HS-27A (cell line): ENCODE measurements at places on chromosomes 3 and 15.

DNA sequence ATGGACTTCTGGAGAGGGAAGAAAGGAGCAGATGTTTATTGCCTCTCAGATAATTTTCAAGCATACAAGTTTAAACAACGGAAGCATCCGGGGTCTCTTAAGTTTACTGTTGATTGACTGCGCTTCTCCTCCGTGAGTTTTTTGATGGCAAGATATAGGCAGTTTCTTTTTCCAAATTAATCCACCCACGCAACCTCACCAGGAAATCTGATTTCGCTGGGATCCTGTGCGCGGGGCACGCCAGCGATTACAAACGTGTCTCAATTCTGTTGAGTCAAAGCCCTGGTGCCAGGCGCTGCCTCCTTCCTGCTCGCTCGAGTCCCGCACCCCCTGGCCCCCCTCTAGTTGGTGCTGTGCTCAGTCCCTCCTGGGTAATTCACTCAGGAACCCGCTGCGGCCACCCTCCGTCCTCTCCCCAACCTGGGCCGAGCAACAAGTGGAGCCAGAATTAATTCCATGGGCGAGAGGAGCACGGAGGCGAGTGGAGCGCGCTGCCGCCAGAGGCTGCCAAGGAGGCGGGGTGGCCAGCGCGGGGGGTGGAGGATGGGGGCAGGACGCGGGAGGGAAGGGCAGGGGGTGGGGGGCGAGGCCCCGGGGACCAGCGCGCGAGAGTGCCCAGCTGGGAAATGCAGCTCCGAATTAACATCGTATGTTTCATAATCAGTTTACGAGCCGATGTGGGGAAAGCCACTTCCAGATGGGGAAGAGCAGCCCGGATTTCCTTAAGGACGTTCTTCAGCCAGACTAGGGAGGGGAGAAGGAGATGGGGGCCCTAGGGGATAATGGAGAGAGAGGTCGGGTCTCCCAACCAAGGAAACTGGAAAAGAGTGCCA lies 6.0 kb downstream of the WNT5A start:
- no peak for DNase-seq

DNA sequence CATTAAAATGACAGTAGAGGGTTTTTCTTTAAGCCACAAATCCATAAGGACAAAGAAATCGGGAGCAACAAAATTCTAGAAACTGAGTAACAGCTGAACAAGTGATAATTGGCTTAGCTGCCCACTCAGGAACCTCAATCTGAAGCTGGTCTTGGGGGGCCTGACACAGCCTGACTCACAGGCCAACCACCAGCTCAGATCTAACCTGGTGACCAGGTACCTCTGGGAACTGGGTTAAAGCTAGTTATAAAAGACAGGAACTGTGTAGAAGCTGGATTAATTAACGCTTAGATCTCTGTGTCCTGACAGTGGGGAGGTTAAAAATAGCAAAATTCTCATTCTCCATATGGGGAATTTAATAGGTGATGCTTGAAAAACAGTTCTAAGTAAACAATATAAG lies 161.9 kb downstream of the PLCL2 start:
- DNase-seq: no peak

DNA sequence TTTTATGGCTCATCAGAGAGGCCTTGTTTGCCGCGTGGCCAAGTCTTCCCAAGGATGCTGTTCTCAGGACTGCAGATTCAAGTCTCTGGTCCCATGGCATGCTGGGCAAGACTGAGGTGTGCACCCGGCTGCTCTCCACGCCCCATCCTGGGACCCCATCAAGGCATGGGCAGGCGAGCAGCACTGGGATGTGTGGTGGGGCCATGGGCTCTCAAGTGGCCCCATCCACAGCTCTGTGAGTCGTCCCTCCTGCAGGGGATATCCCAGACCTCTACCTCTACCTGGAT lies 13.1 kb upstream of the GP9 start:
- no peak for DNase-seq

GRCh38 chr15:58200739-58201138 lies 62.6 kb downstream of the AQP9 start:
- no peak for DNase-seq

DNA sequence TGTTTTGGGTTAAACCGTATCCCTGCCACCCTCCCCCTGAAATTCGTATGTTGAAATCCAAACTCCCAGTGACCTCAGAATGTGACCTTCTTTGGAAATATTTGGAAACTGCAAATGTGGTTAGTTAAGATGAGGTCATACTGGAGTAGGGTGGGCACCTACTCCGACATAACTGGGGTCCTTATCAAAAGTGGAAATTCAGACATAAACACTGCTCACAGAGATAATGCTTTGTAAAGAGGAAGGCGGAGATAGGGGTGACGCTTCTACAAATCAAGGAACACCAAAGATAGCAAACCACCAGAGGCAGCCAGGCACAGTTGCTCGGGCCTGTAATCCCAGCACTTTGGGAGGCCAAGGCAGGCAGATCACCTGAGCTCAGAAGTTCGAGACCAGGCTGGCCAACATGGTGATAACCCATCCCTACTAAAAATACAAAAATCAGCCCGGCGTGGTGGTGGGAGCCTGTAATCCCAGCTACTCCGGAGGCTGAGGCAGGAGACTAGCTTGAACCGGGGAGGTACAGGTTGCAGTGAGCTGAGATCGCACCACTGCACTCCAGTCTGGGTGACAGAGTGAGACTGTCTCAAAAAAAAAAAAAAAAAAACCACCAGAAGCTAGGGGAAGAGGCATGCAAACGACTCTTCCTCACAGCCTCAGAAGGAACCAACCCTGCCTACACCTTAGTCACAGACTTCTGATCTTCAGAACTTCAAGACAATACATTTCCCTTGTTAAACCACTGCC lies 51.1 kb upstream of the CHD2 start:
- no peak for DNase-seq

DNA sequence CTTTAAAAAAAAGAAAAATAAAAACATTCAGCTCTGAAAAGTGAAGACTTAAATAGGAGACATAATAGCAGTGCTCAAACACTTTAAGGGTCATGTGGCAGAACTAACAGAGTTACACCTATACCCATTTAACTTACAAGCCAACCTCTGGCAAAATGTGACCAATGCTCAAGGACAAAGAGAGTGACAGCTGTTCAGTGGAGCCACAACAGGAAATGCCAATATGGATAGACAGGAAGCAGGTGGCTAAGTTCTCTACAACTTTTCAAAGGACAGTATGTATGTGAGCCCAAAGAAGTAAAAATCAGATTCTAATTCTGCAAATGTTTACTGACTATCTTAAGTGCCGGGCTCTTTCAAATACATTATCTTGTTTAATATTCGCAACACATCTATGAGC lies 3.4 kb downstream of the TMCC1 start:
- no peak for DNase-seq

- no peak for DNase-seq
Measured at GRCh38 chr15:69298697-69299441, at the start of gene PAQR5. Gene PAQR5, plus strand, starts transcription at chr15:69298912. Its CDS starts 61,169 bp downstream, at chr15:69360081.

DNA sequence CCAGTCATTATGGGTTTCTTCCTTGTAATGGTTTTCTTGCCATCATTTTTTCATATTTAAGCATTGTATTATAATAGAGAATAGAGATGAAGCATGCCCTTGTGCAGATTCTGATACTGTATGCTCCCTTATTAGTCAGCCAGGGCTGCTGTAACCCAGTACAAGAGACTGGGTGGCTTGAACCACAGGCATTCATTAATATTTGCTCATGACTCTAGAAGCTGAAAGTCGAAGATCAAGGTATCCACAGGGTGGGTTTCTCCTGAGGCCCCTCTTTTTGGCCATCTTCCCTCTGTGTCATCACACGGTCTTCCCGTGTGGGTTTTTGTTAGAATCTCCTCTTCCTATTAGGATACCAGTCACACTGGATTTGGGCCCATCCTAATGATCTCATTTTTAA lies 74.5 kb downstream of the FOXP1 start:
- DNase-seq: no peak

DNA sequence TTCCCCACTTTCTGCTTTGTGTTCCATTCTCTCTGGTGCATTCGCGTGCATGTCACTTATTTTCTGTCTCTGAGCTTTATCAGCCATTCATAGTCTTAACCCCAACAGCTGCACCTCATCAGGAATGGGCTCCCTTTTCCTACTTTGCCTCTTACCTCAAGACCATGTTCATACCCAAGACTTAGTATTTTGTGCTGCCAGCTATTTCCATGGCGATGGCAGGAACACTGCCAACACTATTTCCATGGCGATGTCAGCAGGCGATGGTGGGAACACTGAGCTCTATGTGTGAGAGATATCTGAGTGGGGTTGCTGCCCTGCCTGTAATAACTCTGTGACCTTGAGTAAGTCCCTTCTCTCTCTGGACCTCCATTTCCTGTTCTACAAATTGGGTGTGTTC lies 5.5 kb downstream of the ZNF35 start:
- DNase-seq: no peak

DNA sequence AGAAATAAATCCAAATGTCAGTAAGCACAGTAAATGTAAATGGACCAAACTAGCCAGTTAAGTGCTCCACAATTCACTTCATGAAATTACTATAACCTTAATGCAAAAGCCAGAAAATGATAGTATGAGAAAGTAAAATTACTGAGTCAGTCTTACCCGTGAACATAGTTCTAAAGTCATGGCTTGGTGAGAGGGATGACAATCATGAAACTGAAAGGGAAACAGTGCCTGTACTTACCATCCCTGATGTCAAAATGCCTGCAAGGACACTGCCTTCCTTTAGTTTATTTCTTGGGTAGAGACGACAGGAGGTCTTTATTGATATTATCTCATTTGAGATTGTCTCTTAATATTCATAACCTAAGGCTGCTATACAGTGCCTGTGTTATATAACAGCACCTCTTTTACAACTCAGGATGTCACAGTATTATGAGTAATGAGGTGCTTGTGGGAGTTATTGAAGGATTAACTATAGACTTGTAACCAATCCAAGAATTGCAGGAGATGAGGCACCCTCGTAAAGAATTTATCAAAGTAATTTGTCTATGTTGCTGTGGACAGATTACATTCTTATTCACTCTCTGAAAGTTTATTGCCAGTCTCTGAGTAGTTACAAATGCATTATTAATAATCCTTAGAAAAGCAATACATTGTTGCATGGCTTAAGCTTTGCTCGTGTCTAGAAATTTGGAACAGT lies 142.9 kb upstream of the BFSP2 start:
- no peak for DNase-seq

DNA sequence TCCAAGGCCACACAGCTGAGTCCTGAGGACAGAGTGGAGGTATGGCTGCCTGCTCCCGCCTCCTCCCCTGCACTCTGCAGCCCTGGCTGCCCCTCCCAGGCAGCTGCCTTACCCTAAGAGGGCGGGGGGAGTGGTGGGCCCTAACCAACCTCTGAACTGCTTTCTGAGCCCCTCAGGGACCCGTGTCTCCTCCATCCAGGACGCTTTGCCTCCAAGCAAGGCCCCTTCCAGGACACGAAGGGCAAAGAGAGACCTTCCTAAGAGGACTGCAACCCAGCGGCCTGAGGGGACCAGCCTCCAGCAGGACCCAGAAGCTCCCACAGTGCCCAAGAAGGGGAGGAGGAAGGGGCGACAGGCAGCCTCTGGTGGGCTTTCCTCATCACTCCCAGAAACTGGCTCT lies 7.6 kb downstream of the NEIL1 start:
- DNase-seq: no peak

- no peak for DNase-seq
Measured at GRCh38 chr3:145518639-145519038, 642.3 kb downstream of the PLOD2 start.

GRCh38 chr3:197371591-197372046 lies 73.2 kb upstream of the DLG1 start:
- DNase-seq: no peak

- no peak for DNase-seq
Measured at GRCh38 chr3:143851331-143852017, 3.2 kb upstream of the SLC9A9 start.

GRCh38 chr15:34754171-34754601 lies 612 bp downstream of the GJD2 start:
- no peak for DNase-seq

GRCh38 chr3:72145506-72146380 lies 360.8 kb upstream of the PROK2 start:
- no peak for DNase-seq

GRCh38 chr3:126155280-126155640 lies 25.1 kb downstream of the ALDH1L1 start:
- no peak for DNase-seq

DNA sequence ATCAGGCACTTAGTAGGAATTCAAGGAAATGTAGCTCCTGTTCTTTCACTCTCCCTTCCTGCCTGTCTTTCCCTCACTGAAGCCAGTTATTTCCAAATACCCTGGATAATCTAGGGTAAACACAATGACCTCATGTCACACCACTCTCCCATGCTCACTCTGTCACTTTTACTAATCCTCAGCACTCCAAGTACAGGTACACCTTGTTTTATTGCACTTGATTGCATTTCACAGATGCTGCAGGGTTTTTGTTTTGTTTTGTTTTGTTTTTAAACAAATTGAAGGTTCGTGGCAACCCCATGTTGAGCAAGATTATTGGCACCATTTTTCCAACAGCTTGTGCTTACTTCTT lies 40.8 kb downstream of the PPM1L start:
- no peak for DNase-seq

- no peak for DNase-seq
Measured at GRCh38 chr3:118536764-118537163, 497.9 kb downstream of the IGSF11 start.

DNA sequence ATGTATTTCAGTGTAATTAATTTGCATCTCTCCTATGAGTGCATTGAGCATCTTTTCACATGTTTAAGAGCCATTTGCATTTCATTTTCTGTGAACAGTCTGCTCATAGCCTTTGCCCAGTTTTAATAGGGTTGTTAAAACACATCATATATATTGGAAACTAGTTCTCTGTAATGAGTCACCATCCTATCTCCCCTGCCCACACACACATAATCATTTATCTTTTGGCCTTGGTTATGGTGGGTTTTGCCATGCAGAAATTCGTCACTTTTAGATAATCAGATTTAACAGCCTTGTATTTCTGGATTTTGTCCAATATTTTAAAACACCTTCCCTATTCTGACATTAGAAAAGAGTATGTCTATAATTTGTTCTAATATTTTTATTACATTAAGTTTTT lies 11.9 kb upstream of the CHRM5 start:
- DNase-seq: no peak

DNA sequence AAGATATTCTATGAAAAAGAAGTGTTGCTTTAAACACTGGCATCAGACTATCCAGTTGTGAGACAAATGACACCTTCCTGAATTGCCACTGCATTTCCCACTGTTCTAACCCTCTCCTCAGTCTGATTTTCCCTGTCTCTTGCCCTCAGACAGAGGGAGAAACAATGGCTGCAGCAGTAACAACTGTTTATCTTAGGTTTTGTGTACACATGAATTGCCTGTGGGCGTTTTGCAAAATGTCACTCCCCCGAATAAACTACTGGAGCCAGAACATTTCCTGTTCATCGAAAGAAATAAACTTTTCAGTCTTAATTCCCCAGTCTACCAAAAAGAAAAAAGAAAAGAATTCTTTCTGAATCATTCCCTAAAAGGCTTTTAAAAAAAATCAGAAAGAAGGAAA lies 155.1 kb downstream of the MAGI1 start:
- no peak for DNase-seq

- no peak for DNase-seq
Measured at GRCh38 chr15:88255087-88255483, 1.5 kb downstream of the NTRK3 start.

DNA sequence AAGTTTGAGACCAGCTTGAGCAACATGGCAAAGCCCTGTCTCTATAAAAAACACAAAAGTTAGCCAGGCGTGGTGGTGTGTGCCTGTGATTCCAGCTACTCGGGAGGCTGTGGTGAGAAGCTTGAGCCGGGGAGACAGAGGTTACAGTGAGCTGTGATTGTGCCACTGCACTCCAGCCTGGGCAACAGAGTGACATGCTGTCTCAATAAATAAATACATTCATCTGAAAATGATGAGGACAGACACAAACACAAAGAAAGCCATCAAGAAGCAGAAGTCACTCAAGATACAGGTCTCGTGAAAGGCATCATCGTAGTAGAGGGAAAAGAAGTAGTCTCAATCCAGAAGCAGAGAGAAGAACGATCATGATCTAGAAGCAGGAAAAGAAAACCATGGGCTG lies 18.1 kb downstream of the AP3S2 start:
- no peak for DNase-seq
